CD4-positive, alpha-beta T cell treated with Interleukin-17A for 1 hour (primary cell): ENCODE measurements at places on chromosomes 5 and 9.
A peak's percentile ranks its signal among the peaks of the same experiment; 100 is the strongest.

GRCh38 chr5:128627939-128628338 lies 89.9 kb upstream of the FBN2 start:
- DNase-seq, result no peak

GRCh38 chr5:82521431-82522051 lies 243.4 kb upstream of the RPS23 start:
- DNase-seq, result no peak

DNA sequence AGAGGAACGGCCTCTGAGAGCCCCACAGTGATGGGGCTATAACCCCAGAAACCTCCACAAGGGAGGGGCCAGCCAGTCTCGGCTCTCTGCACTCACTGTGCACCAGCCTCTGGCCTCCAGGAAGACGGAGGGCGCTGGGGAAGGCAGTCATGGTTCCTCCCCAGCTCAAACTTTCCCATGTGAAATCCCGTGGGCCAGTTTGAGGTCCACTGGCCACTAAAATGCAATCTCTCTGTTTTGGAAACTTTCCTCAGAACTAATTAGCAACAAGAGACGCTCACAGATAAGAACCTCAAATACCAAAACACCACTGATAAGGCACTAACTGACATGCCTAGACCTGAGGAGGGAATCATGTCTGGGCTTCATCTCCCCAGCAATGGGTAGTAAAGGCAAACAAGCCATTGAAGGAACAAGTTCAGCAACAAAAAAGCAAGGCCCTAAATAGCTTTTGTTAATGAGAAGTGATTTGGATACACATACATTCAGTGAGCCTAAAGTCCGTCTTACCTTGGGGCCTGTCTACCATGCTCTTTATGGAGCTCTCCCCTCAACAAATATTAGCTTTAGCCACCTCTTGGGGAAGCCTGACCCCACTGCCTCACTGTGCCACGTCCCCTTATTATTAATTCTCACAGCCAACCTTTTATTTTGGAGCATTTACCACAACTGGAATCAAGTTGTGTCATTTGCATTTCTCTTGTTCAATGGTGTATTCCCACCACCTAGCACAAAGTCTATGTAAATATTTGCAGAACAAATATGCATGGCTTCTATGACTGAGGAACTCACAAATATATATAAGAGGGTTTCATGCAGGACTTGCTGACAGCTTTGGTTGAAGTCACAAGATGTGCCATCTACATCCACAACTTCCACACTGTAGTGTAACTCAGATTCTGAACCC lies 56.1 kb upstream of the GLRX start:
- DNase-seq, result no peak

GRCh38 chr5:9037048-9037447 lies 508.8 kb downstream of the SEMA5A start:
- no peak for DNase-seq

GRCh38 chr9:82764061-82764668 lies 298.8 kb downstream of the RASEF start:
- DNase-seq, result no peak

- DNase-seq, result no peak
These were observed 160.8 kb upstream of the MAP1B start for GRCh38 chr5:71946343-71947030.

- DNase-seq, result no peak
These were observed 21.1 kb downstream of the AQP7 start for GRCh38 chr9:33381231-33381791.

DNA sequence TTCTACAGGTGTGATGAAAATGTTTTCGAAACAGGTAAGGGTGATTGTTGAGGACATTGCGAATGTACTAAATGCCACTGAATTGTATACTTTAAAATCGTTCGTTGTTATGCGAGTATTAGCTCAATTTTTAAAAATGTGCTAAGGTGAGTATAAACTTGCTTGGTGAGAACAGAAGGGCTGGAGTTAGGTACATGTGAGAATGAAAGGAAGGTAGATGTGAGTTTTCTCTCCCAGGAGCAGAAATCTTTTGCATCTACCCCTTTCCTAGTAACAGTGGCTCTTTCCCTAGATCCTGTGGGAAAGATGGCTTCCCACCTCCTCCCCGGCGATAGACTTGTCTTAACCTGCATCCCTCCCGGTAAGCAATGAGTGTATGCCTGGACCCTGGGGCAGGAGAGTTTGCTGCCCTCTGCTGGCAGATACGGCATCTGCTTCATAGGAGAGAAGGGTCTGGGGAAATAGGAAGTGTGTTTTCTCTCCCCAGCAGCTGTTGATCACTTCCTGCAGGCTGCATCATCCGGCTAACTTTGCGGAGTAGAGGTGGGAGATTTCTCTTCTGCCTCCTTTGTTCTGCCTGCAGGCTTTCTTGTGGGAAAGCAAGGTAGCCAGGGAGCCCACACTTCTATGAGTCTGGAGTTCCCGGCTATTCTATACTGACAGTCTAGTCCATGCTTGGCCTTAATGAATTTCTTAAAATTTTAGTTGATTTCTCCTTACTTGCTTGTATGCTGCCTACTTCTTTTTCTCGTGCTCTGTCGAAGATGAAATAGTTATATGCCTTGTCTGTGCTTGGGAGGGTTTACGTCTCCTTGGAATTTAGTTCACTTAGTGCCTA lies 373.3 kb upstream of the SEMA6A start:
- DNase-seq, result peak; percentile 50

DNA sequence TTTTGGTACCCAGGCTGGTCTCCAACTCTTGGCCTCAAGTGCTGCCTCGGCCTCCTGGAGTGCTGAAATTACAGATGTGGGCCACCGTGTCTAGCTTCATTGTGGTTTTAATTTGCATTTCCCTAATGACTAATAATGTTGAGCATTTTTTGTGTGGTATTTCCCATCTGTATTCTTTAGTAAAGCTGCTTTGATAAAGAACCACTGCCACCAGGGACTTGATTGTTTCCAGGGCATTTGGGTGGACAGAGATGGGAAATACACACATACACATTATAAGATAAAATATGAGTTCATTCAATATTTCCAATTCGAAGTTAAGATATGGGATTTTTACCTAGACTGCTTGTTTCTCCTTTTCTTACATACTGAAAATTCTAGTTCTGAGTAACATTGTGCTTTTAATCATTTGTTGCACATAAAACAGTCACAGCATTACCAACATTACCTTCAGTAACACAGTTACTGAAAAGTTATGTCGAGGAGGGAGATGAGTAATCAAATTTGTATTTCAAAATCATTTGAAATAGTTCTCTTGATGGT lies 28.9 kb downstream of the HABP4 start:
- no peak for DNase-seq

DNA sequence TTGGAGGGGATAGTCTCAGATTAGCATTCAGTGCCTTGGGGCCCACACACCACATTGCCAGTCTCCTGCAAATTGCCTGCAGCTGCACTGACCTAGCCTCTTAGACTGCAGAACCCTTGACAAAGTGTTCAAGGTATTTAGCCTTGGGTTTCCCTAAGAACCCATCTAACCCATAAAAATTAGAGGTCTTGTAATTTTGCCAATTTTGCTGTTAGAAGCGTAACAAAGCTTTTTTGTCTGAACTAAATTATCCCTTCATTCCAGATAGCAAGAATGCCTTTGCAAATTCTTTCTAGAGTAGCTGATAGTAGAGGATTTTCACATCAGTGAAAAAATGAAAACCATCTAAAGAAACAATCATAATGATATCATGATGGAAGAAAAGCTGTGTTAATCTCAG lies 74.0 kb upstream of the CCNG1 start:
- DNase-seq, result no peak

DNA sequence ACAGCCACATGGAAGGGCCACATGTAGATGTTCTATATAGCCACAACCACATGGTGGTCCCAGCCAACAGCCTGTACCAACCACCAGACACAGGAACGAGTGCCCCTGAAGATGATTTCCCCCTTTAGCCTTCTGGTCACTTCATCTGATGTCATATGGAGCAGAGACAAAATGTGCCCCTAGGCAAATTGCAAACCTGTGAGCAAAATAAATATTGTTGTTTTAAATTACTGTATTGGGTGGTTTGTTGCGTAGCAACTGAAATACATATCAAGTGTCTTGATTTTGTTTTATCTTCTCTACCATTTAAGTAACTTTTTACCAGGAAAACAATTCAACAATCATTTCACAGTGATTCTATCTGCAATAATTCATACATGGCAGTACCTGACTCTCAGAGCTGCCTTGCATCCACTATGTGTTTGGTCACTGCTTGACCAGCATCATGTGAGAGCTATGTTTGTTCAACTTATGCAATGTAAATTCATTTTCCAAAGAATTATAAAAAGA lies 142.5 kb upstream of the VLDLR start:
- no peak for DNase-seq

DNA sequence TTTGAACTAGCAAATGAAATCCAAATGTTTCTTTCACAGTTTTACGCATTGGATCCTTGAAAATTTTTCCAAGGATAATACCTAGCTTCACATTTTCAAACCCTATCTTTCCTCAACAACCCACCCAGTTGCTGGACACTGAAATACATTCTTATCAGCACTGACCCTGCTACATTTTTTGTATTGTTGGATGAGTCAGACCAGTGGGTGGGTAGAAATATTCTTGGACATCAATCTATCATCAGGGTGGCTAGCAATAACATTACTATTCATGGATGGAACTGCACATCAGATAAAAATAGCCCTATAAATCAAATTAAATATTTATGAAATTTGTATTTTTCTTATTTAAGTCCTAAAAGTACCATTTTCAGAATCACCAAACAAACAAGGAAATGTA lies 407.4 kb upstream of the IZUMO3 start:
- no peak for DNase-seq

- DNase-seq, result no peak
These were observed 24.0 kb upstream of the TPPP start for GRCh38 chr5:717143-717542.

- no peak for DNase-seq
These were observed 96.1 kb upstream of the SAP30L start for GRCh38 chr5:154349626-154350264.

DNA sequence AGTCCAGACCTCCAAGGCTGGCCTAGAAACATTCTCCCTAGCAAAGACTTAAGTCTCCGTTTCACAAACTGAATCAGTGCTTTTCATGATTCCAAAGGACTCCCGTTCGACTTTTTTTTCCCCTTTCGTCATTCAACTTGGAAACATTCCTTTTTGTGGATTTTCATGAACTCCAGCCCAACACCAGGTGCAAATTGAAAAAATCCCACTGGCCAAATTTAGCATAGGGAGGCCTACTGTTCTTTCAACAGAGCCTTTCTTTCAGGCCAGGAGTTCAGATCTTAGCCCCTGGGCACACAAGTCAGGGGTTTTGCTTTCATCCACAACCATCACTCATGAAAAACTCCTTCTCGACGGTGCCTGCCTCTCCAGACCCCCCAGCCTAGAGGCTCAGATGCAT lies 285.3 kb downstream of the PIK3R1 start:
- no peak for DNase-seq

- no peak for DNase-seq
These were observed 91.4 kb downstream of the C9orf152 start for GRCh38 chr9:110116543-110116885.

- no peak for DNase-seq
These were observed 55.3 kb downstream of the RPS23 start for GRCh38 chr5:82222597-82223574.
